SW 1271 (cell line): ENCODE measurements at places on chromosomes 3 and 15.
A peak's percentile ranks its signal among the peaks of the same experiment; 100 is the strongest.

GRCh38 chr15:47561102-47561501 lies 156.2 kb upstream of the SEMA6D start:
- no peak for DNase-seq

- no peak for DNase-seq
Measured at GRCh38 chr15:85408270-85408746, 27.9 kb downstream of the AKAP13 start.

DNA sequence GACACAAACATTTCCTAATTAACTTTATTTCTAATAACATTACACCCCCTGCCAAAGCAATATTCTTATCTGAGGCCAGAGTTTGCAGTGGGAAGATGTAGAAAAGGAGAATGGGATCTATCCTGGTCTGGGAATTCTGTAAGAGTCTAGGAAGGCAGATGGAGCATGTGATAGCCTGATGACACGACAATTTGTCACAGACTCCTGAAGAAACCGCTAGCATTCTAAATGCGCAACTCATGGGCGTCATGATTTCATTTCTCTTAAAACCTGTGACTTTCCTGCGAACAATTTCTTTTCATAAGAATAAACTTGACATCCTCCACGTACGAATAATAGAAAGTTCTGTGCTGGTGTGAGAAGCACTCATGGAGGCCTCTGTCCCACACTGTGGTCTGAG lies 72.9 kb upstream of the ATP10A start:
- DNase-seq: no peak

GRCh38 chr3:188217011-188217463 lies 63.1 kb downstream of the LPP start:
- DNase-seq: no peak

- no peak for DNase-seq
Measured at GRCh38 chr3:171602072-171602471, 141.9 kb upstream of the TNIK start.

GRCh38 chr3:89227218-89227617 lies 119.8 kb downstream of the EPHA3 start:
- no peak for DNase-seq

DNA sequence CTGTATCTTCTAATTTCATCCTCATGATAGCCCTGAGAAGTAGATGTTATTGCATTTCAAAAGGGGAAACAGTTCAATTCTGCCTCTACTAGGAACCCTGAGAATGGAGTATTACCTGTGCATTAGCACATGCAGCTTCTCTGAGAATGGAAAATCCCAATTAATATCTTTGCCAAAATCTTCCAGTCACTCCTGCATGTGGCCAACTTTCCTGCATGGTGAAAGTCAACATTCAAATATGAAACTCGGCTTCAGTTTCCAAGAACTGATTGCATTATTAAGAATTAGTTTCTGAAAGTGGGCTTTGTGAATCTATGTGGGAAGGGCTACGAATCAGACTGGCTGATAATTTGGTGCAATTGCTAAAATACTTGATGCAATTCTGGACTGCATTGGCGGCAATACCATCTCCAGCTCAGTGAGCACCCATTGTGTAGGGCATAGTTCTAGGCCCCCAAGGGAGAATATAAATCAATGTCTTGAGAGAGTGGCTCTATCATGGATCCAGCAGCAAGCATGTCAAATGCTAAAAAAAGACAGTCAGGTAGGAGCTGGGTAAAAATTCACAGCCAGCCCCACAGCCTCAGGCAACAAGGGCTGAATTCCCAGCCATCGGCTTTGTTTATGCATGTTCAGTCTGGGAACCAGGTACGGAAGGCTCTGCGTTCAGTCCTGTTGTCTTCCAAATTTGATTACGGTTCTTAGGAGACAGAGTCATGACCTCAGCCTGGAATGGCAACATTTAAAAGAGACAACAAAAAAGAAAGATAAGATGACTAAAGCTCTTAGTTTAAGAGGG lies 18.8 kb upstream of the BCL6 start:
- DNase-seq: no peak

DNA sequence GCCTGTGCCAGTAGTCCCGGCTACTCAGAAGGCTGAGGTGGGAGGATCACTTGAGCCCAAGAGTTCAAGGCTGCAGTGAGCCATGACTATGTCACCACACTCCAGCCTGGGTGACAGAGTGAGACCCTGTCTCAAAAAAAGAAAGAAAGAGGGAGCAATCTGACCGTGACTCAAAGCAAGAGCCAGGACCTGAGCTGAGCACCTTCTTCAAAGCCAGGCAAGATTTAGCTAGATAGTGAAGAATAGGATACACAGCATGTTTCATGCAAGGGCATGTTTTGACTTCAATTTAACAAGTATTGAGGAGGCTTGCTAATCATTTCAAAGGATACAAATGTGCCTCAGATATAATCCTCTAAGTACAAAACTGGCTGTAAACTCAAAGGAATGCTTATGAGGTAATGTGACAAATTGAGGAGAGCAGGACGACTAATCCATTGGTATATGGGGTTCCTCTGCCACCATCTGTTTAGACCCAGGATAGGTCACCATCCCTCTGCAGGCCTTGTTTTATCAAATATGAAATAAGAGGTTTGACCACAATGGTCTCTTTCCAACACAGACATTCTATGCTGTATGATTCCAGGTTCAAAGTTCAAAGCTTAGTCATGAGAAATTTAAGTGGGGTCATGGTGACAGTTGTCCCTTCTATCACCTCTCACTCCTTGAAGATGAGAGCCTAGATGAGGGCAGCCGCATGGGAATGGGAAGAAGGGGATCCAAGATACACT lies 33.2 kb downstream of the RAB27A start:
- no peak for DNase-seq

- DNase-seq: peak; percentile 69
Measured at GRCh38 chr15:83436513-83437158, 10.5 kb upstream of the SH3GL3 start.

DNA sequence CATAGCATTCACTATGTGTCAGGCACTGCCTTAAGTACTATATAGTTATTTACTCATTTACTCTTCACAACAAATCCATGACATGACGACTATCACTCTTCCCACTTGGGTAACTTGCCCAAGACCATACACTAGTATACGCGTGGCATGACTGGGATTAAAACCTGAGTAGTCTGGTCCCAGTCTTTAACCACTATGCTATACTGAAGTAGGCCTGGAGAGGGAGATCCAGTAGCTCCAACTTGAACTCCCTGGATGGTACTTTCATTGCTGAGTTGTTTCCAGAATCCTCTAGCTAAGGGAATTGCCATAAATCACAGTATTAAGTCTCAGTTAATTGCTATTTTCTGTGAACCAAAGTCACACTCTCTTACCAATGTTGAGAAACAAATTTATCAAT lies 116.2 kb upstream of the LSAMP start:
- no peak for DNase-seq

DNA sequence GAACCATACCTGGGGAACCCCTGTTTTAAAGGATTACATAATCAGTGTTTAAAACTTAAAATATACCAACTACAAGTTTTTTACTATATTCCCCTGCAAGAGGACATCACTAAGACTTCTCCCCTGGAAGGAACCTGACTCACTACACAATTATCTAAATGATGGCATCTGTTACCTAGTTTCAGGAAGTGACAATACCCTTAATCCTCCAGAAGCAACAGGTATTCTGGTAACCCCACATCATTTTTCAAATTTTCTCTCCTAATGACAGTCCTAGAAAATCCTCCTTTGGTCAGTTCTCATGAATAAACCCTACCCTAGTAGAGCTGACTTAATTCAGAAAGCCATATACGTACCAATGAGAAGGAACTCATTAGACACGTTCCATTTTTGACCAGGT lies 78.4 kb downstream of the RFX7 start:
- no peak for DNase-seq

DNA sequence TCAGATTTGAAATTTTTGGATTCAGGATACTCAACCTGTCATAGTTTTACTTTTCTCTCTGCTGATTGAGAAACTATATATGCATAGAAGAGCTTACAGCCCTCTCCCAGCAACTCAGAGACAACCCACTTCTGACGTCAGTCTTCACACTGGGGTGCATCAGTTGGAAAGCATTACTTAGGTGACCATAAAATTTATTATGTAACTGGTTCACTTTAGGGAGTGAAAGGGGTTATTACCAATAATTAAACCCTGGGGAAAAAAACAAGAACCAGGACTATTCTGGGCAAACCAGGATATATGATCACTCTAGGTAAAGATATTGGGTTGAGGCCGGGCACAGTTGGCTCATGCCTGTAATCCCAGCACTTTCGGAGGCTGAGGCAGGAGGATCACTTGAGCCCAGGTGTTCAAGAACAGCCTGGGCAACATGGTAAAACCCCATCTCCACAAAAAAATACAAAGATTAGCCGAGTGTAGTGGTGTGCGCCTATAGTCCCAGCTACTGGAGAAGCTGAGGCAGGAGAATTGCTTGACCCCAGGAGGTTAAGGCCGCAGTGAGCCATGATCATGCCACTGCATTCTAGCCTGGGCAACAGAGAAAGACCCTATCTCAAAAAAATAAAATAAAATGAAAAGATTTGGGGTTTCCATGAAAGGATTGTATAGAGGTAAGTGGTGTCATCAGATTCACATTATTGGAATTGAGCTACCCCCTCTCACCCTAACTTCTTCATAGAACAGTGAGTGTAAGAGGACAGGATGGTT lies 27.1 kb downstream of the HES1 start:
- no peak for DNase-seq

DNA sequence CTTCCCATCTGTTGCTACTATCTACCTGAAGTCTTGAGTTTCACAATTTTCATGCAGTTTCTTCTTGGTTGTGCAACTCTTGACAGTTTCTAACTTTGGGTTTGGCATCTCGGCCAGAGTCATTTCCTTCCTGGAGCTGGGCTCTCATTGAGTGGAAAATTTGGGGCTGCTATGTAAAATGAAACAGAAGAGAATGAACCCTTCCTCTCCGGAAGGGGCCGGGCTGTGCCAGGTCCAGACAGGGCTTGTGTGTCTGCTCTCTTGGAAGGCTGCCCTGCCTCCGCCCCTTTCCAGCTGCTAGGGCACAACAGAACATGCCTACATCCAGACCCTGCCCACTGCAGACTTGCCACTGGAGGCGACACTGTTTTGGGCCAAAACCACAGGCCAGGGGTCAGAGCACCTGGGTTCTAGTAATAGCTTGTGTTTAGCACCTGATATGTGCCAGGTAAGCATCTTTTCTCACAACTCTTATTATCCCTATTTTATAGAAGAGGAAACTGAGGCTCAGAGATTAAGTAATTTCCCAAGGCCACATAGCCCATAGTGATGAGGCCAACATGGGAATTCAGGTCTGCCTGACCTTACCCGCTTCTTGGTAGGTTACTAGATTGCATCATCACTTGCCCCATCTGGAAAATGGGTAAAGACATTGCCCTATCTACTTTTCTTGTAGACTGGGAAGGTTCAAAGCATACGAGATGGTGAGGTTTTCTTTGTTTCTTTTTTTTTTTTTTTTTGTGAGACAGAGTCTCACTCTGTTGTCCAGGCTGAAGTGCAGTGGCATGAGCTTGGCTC lies 25.0 kb downstream of the IRAK2 start:
- DNase-seq: peak; percentile 42

DNA sequence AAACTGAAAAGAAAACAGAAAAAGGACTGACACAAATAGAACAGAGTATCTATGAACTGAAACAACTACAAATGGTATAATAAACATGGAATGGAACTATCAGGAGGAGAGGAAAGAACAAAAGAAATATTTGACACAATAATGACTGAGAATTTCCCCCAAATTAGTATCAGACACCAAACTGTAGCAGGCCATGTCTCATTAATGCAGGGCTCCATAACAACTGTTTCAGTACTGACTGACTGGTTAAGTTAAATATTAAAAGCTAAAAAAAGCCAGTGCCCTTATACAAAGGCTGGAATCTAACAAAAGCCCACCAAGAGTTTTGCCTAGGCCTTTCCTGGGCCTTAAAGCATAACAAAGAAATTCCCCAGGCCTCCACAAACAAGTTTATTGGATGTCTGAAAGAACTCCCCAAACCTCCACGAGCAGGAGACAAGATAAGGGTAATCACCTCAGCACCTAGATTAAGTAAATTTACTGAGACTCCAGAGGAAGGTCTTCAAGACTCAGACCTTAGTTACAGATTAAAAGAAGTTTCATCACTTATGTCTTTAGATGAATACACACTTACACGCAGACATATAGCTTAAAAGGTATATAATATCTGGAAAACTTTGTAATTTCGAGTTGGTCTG lies 45.7 kb downstream of the KPNA1 start:
- no peak for DNase-seq

DNA sequence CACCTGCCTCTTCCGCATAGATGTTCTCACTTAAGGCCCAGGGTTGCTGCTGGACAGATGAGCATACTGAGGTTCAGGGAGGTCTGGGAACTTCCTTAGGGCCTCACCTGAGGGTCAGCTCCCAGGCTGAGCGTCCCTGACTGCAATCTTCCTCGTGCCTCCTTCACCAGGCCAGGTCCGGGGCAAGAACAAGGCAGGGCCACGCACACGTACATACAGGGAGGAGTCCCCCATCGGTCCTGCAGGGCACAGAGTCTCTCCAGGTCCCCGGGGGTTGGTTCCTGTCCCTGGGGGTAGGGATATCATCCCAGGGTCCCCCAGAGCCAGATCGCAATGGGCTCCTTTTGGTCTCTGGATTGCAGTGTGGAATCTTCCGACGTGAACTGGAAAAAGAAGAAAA lies 130.1 kb downstream of the LRRK1 start:
- DNase-seq: no peak

DNA sequence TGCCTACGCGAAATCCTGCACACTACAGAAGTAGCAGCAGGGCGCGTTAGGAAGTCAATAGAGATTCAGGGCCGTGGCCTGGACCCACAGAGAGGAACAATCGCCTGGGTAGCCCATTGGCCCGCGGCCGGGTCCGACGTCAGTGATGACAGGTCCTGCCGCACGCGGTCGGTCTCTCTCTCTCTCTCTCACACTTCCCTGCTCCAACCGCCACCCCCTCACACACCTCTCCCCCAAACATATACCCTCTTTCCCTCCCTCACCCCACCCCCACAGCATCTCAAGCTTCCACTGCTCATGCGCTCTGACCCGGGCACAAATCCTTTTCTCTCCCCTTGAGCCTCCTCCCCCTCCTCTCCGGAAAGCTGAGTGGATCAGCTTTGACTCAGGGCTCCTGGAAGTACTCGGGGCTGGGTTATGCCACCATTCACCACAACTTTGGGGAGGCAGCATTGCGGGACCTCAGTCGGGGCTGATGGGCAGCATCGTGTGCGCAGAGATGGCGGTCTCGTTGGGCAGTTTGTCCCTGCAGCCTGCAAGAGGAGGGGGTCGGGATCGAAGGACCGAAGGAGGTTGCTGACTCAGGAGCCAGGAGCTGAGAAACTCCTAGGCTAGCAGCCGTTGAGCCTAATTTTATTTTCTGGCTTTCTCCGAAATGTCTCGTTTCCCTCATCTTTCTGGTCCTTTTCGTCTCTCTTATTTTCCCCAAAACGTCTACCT lies 9.0 kb downstream of the ZIC4 start:
- DNase-seq: no peak
